SJCRH30 (cell line): ENCODE measurements at places on chromosomes 11 and 22. TPM values are rescaled to one million over a fixed set of nuclear protein-coding genes. Genes with fewer than 3 reads are reported as not detected.

DNA sequence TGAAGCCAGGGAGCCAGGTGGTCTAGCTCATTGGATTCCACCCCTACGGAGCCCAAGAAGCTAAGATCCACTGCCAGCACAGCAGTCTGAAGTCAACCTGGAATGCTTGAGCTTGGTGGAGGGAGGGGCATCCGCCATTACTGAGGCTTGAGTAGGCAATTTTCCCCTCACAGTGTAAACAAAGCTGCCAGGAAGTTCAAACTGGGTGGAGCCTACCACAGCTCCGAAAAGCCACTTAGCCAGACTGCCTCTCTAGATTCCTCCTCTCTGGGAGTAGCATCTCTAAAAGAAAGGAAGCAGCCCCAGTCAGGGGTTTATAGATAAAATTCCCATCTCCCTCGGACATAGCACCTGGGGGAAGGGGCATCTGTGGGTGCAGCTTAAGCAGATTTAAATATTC, 620.3 kb downstream of the NELL1 start:
- no peak for DNase-seq

GRCh38 chr11:61048368-61049062, 53.8 kb upstream of the CD5 start:
- DNase-seq, result no peak

DNA sequence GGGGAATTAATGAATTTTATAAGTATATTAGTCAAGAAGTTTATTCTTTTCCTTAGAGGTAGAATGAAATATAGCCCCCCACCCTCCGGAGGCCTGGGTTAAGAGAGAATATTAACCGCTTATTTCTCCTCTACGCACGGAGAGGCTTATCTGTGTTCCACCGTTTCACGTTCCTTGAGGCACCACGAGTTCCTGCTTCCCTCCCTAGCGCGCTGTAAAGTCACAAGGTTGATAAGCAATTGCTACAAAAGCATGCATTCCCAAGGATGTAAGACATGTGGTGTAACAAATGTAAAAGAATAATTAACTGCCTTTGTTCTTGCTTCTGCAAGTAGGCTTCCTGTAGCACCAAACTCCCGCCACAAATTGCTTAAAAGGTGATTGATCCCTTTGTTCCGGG, 1.5 kb upstream of the ANKRD42 start:
- DNase-seq, result no peak

DNA sequence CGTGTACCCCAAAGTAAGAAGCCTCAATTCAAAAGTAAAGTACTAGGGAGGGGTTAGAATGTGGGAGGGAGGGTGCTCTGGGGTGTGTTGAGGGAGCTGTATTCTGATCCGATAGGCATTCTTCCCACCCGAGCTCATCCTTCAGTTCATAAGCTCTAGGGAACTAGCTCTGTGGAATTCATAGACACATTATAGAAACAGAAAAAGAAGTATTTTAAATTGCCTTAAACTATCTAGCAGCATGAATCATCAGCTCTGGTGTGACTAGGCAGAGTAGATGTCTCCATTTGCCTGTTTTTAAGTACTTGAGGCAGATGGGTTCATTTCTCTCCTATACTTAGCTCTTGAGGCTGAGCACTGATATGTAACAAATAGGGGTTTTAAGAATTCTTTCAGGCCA, 7.3 kb upstream of the SGSM3 start:
- no peak for DNase-seq

DNA sequence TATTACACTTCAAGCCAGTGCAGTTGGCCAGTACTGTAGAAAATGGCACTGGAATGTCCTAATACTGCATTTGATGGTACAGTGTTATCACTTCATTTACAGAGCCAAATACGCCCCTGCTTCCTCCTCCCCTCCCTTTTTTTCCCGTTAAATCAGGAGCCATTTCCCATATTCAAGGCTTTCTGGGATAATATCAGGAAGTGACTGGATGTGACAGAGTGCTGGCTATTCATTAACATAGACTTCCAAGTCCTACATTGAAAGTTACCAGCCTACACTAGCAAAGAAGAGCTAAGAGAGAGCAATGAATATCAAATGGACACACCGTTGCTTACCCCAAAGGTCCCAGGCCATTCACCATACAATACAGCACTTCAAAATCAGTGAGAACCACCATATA, 32.1 kb upstream of the ABCC8 start:
- no peak for DNase-seq

DNA sequence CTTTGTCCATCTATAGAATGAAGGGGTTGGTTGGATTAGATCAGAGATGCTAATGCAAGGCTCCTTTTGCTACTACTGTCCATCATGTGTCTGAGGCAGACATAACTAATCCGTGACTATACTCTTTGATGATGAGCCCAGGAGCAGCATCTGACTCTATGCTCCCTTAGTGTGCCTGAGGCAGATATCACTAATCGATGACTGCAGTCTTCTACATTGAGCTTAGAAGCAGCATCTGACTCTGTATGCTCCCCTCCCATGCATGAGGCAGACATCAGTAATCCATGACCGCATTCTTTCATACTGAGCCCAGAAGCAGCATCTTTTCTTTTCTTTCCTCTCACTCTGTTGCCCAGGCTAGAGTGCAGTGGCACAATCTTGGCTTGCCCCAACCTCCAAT, 4.2 kb downstream of the TCN2 start:
- DNase-seq, result no peak

Gene GNAZ
- 11.2 and 11.9 TPM in 2 replicates for total RNA-seq

Gene TRIM29
- not detected in 2 replicates for total RNA-seq

Gene FAM111B
- total RNA-seq, result 58.3 and 69.9 TPM in 2 replicates

Gene FAM180B
- total RNA-seq, result 0.16 and 0.43 TPM in 2 replicates
